ENCODE measurements at places on chromosomes 5 and 9.

- DNase-seq: no peak
Observed at GRCh38 chr5:159343295-159344094, 13.2 kb upstream of the IL12B start.

DNA sequence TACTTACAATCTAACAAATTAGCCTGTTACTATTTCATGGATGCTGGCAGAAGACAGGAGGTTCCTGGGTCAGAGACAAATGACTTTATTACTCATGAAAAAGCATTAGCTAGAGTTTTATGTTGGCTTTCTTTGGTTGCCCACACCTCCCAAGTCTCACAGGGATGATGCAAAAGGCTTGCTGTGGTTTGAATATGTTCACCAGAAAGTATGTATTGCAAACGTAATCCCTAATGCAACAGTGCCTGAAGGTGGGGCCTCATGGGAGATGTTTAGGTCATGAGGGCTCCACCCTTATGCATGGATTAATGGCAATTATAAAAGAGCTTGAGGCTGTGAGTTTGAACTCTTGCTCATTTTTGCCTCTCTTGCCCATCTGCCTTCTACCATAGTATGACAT lies 28.5 kb downstream of the DPYSL3 start:
- peak; percentile 90 for DNase-seq

DNA sequence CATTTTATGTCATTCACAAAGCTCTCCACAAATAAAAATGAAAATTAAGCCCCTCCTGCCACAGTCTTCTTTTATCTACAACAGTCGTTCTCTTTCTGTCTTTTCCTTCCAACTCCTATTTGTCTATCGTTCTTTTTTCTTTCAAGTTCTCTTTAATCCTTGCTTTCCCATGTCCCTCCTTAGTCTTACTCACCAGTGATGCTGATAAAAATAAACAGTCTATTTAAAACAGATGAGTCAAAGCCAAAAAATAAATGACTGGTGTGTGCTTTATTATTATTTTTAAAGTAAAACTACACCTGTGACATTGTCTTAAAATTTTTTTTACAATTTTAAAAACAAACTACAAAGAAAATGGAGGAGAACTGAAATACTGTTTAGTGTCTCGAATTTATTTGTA lies 137.1 kb upstream of the TMEM161B start:
- no peak for DNase-seq

DNA sequence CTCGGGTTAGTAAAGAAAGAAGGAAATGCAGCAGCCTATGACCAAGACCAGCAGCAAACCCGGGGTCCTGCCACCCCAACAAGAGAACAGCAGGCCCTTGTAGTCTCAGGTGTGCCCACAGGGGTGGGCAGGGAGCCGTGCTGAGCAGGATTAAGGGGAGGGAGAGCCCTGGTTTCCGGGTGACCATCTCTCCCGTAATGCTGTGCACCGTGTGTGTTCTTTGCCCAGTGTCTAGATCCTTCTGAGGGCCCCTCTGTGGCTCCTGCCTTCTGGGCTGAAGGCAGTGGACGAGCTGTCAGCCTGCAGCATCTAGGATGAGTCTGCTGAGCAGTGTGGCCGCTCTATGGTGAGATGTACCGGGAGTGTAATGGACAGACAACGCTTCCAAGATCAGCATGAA lies 12.7 kb upstream of the PLEKHG4B start:
- no peak for DNase-seq

GRCh38 chr9:7370381-7370780 lies 429.2 kb downstream of the DMAC1 start:
- no peak for DNase-seq

DNA sequence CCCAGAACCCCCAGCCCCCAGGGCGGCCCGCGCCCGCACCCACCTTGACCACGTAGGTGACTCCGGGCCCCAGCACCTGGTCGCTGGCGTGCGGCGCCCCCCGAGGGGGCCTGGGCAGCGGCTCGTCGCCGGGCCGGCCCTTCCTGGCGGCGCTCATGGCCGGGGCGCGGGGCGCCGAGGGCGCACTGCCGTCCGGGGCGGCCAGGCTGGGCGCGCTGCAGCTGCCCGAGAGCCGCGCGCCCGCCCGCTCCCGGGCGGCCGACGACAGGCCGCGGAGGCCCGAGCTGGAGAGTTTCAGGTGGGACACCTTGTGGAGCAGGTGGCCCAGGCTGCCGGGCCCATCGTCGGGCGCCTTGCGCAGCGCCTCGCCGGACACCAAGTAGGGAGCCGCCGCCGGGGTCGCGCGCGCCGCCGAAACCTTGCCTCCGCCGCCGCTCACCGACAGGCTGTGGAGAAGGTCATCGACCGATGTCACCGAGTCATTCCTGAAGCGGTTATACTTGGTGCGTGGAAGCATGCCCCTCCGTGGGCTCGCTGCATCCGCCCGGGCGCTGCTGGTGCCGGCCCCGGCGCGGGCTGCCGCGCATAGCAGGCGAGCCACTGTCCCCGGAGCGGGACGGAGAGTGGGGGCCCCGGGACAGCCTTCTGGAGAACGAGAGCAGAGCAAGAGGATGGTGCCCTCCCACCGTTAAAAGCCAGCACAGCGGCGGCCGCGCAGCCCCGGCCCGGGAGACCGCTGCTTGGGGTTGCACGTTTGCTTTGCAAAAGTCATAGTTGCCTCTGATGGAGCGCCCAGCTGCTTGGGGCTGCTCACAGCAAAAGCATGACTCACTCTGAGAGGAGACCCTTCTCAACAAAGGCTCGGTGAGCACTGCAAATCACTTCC lies at the start of gene SHC3:
TSS of gene SHC3 (minus strand) at position 875 of the 886 bp plus-strand sequence. CDS start at position 517, 358 bp downstream.
- DNase-seq: peak; percentile 63

DNA sequence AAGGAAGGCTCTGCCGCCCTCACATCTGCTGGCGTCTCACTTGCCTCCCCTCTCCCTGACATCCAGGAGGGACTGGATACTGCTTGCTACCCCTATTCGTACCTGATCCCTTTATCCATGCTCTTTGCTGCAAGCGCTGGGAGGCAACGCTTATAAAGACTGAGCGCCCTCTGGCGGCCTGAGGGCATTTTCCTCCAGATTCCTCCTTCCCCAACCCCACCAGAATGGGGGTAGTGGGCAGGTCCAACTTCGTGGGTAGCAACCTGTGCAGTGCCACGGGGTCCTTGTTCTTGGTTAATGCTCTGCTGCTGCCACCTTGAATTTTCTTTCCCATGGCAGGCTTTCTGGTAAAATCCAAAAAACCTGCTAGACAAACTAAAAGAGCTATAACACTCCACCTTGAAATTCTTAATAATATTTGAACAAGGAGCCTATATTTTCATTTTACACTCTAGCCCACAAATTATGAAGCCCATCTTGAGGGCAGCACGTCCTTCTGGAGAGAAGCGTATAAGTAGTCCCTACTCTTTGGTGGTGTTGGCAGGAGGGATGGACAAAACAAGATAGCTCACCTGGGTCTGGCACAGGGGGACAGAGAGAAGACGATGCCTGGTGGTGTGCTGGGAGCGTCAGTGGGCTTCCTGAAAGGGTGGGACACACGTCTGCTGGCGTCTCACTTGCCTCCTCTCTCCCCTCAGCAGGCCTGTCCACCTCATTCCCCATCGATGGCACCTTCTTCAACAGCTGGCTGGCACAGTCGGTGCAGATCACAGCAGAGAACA lies 52.5 kb downstream of the JADE2 start:
- DNase-seq: peak; percentile 77

DNA sequence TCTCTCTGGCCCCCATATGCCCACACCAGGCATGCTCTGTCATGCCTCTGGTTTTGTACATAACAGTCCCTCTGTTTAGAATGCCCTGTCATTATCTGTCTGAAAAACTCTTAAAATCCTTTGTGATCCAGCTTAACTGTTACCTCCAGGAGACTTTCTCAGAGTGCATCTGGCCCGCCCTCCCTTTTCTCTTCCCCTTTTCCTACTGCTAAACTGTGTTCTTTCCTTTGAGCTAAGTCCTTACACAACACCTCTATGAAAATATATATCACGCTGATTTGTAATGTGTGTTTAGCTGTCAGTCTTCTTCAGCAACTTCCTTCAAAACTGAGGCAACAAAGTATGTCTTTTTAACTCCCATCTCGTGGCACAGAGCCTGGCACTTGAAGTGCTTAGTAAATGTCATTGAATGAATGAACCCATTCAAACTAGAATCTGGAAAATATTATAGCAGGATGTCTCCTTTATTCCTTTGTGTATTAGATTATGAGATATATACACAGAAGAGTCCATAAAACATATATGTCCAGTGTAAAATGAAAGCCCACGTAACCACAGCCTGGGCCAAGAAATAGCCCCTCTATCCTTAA lies 166.2 kb upstream of the KLF9 start:
- DNase-seq: no peak

GRCh38 chr9:91221332-91221731 lies 140.4 kb downstream of the AUH start:
- DNase-seq: peak; percentile 77

- peak; percentile 42 for DNase-seq
Observed at GRCh38 chr9:3200331-3200774, 325.4 kb downstream of the RFX3 start.
